ENCODE measurements at places on chromosomes 5 and 9.

- no peak for DNase-seq
Measured at GRCh38 chr9:135301271-135302263, 178.0 kb upstream of the PPP1R26 start.

DNA sequence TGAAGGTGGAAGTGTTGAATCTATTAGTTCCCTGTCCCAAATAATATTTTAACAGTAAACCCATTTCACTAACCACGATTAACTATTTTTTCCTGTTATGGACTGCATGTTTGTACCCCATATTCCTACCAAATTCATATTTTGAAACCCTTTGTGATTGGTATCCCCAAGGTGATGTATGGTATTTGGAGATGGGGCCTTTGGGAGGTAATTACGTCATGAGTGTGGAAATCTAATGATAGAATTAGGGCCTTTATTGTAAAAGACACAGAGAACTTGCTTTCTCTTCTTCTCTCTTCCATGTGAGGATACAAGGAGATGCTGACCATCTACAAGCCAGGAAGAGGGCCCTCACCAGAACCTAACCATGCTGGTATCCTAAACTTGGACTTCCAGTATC, 744.7 kb downstream of the DTWD2 start:
- no peak for DNase-seq

GRCh38 chr5:55410845-55411244, 103.1 kb downstream of the MTREX start:
- no peak for DNase-seq

DNA sequence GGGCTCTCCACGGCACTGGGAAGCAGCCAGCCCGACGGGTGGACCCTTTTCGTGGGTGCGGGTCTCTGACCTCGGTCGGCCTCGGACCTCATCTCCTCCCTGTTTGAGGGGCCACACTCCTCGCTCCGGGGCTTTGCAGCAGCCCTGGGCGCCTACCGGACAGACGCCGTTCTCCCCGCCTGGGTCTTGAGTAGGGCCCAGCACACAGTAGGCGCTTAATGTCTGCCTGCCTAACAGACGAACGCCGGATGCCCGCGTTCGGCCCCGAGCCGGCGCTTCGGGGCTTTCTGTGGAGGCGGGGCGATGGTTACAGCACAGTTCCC, 842 bp upstream of the GTF3C5 start:
- DNase-seq: no peak

DNA sequence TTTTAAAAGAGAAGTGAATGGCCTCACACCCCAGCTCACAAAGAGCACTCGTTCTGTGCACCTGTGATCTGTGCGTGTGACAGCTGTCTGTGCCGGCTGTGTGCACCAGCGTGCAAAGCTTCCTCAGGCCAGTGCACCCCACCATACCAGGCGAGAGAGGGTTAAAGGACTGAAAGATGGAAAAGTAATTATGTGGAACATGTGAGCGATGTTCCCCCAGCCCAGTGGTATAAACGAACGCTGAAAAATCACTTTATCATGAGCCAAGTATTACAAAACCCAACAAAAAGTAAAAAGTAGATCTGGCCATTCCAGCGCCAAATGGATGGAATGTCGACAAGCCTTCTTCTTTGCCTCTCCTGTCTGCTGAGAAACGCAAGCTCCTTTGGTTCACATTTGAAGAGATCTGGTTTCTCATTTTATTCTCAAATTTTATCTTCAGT, 53.7 kb downstream of the IPPK start:
- DNase-seq: no peak

DNA sequence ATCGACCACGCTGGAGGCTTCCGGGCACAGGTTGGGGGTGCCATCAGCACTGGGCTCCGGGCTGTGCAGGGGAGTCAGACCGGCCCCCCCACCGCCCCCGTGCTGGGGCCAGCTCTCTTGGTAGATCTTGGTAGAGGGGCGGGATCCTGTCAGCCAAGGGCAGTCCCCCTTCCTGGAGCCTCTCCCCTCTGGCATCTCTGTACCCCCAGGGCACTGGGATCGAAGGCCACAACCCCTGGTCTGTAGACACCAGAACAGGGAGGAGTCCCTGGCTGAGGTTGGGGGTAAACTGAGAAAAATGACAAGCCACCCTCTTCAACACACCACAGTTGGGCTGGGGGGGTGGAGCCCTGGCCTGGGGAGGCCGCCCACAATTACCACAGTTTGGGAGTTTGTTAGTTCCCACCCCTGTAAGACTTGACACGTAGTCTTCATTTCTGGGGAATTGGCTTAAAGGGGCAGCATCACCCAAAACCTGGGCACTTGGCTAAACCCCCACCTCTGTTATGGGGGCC, 882 bp downstream of the CERCAM start:
- no peak for DNase-seq

GRCh38 chr5:52896534-52897237, 92.5 kb upstream of the ITGA2 start:
- no peak for DNase-seq

DNA sequence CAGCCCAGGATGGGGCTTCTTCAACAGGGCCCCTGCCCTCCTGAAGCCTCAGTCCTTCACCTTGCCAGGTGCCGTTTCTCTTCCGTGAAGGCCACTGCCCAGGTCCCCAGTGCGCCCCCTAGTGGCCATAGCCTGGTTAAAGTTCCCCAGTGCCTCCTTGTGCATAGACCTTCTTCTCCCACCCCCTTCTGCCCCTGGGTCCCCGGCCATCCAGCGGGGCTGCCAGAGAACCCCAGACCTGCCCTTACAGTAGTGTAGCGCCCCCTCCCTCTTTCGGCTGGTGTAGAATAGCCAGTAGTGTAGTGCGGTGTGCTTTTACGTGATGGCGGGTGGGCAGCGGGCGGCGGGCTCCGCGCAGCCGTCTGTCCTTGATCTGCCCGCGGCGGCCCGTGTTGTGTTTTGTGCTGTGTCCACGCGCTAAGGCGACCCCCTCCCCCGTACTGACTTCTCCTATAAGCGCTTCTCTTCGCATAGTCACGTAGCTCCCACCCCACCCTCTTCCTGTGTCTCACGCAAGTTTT, 23.6 kb downstream of the PCDHGC5 start:
- DNase-seq: peak; percentile 85

DNA sequence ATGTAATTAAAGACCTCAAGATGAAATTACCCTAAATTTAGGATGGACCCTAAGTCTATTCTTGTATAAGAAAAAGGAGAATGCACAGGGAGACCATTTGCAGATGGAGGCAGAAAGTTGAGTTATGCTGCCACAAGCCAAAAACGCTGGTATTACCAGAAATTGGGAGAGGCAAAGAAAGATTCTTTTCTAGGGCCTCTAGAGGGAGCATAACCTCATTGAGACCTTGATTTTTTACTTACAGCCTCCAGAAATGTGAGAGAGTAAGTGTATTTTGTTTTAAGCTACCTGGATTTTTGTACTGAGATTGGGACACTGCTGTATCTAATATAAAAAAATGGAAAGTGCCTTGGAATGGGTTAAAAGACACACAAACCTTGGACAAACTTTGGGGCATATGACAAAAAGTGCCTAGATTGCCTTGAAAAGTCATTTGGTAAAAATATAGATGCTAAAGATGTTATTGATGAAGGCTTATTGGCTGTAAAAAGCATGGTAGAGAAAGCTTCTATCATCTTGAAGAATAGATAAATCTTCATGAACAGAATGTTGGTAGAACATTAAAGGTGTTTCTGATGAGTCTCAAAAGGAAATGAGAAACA, 174.7 kb upstream of the PRDM9 start:
- DNase-seq: peak; percentile 9

DNA sequence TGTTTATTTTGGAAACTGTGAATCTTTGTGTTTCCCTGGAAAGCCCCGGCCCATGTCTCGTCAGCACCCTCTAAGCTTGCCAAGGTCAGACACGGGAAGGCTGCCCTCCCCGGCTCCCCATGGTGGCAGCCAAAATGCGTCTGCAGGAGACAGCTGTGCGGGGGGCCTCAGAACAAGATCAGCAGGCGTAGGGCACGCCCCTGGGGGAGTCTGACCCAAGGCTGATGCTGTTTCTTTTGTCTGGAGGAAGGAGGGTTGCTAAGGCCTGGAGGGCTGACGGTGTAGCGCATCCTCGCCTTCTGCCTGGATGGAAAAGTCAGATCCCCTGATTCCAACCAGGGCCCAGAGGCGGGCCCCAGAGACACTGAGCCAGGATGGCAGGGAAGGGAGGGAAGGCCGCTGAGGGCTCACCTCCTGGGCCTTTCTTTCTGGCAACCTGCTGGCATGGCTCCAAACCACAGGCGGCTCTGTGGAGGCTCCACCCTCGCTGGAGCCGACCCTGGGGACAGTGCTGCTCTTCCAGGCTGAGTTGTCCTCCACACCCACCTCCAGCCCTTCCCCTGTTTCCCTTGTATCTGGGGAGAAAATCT, 57.2 kb downstream of the OLFM1 start:
- no peak for DNase-seq

- no peak for DNase-seq
Measured at GRCh38 chr5:167792514-167792913, 498.9 kb upstream of the WWC1 start.

DNA sequence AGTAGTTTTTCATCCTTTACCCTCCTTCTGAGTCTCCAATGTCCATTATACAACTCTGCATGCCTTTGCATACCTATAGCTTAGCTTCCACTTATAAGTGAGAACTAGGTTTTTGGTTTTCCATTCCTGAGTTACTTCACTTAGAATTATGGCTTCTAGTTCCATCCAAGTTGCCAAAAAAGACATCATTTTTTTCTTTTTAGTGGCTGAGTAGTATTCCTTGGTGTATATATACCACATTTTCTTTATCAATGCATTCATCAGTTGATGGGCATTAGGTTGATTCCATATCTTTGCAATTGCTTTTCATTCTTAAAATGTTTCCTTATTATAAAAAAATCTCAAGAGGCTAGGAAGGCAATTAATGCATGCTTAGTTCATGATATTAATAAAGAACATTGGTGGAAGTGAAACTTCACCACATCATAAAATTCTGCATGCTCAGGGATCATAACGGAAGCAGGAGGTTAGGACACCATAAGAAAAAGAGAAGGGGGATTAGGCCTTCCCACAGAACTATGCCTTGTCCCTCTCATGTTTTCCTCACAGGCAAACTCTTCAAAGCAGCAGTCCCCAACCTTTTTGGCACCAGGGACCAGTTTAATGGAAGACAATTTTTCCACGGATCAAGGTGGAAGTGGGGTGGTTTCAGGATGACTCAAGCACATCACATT, 105.2 kb downstream of the FRMD3 start:
- DNase-seq: no peak

DNA sequence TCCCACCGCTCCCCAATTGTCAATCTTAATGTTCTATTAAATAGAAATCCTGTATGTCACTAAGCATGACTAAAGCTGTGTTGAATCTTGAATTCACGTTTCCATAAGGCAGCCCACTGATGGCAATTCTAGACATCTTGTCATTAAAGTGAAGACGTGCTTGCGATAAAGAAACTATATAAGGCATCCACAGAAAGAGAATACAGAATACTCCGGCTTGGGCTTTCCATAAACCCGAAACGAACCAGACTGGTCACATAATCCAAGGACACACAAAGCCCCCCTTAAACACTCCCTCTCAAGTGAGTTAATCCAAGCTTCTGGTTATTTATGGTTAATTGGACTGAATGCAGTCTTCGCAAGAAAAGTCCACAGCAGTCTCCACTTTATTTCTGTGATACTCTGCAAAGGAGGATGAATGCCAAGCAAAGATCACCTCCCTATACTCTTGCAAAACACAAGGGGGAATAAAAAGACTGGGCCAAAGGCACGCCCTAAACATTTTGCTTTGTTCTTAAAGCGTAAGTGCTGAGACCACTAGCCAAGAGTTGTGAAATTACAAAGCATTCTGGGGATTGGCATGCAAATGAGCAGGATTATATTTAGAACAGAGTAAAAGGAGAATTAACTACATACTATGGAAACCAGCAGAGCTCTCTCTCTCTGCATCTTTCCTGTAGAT, 54.7 kb downstream of the DPYSL3 start:
- no peak for DNase-seq

GRCh38 chr5:103465891-103466290, 96.7 kb downstream of the NUDT12 start:
- no peak for DNase-seq
